NCI-H1417 treated with DMSO at 0.1 percent for 48 hours (cell line): ENCODE measurements at places on chromosomes 3 and 15.
A peak's percentile ranks its signal among the peaks of the same experiment; 100 is the strongest.

GRCh38 chr15:89378296-89379151 lies 43.9 kb upstream of the POLG start:
- DNase-seq: no peak

- DNase-seq: no peak
Measured at GRCh38 chr3:182469086-182469485, 324.2 kb upstream of the ATP11B start.

DNA sequence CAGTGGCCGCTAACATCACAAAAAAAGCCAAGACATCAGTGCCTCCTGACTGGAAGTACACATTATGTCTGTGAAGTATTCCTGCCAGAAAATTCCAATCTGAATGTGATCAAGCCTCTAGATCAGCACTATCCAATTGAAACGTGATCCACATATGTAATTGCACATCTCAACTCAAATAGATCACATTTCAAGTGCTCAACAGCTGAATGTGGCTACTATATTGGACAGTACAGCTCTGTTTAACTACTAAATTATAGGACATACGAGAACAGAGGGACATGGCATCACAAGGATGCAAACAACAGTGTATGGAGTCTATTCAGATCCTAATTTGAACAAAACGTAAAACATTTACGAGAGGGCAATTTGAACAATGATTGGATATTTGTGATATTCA lies 542 bp upstream of the UBAP1L start:
- peak; percentile 24 for DNase-seq

DNA sequence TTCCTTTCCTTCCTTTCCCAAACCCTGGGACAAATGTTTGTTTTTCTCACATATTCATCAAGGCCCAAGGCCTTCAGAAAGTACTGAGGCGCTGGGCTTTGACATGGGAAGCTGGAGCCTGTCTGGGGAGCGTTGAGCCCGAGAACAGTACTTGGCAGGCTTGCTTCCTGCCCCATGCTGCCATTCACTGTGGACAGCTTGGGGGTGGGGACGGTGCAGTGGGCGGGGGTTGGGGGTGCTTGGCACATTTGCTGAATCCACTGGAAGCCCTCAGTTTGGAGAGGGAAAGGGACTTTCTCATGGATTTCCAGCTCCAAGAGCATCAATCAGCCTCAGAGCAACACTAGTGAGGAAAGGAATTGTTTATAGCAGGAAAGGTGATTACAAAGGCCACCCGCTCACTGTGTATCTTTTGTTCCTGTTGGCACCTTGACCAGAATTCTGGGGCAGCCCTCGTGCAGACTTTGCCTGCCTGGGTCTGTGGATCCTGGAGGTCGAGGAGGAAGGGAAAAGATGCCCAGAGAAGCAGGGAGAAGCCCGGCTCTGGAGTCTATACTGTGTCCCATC lies 199.8 kb upstream of the RGMA start:
- no peak for DNase-seq

DNA sequence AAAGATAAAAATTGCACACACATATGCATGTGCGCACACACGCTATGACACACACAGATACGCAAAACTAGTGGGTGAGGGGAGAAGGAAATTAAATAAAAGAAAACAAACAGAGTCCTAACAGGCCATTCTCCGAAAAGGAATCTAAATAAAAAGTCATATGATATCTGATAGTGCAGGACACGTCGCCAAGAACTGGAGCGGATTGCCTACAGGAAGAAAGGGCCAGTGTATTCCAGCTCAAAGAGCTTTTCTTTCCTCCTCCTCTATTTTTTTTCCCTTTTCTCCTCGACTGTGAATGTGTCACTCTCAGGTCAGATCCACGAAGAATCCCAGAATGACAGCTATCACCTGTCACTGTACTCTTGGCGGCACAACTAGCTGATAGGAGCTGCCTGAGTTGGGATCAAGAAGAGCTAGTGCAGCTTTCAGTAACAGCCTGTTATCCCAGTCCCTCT lies 157.8 kb downstream of the TIGIT start:
- DNase-seq: no peak

GRCh38 chr3:177835008-177835407 lies 637.7 kb upstream of the TBL1XR1 start:
- DNase-seq: peak; percentile 45

DNA sequence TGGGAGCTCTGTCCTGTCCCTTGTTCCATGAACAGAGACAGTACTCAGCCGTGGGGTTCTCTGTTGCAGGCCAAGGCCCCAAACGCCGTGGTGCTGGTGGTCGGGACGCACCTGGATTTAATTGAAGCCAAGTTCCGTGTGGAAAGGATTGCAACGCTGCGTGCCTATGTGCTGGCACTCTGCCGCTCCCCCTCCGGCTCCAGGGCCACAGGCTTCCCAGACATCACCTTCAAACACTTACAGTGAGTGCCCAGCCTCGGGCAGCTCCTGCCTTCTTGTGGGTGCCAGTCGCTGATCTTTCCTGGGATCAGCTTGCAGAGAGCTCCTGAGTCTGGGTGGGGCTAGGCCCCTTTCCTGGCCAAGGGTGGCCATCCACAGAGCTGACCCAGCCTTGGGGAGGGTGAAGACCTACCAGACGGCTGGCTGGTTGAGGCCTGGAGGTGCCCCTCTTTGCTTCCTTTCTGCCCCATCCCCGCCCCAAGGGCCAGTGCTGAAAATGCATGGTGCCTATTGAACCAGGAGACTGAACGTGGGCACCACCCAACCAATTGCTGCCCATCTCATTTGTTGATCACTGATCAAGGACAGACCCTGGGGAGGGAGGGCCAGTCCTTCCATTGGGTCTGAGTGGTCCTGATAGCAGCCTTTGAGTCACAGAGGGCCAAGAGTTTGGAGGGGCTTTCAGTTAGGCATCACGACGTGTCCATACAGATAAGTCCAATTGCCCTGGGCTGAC lies 106.9 kb downstream of the LRRK1 start:
- DNase-seq: no peak

GRCh38 chr15:50108461-50108860 lies 10.6 kb downstream of the ATP8B4 start:
- DNase-seq: no peak

GRCh38 chr3:189833996-189834395 lies 202.8 kb downstream of the TP63 start:
- DNase-seq: no peak

DNA sequence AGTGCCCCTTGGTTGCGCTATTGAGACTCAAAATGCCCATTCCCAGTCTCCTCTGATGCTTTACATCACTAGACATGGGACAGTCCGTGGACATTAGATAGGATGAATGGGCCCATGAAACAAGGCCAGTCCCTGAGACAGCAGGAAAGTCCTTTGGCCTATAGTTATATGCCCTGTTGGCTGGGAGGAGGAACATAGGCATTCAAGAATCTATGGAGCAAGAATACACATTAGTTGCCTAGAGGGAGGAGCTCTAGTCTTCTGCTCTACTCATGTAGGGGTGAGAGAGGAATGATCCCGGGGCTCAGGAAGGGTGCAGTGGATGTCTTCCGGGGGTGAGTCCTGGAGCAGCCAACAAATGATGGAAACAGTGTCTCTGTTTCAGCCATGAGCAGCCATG lies 58.0 kb upstream of the LRTM1 start:
- no peak for DNase-seq

GRCh38 chr15:33971811-33972210 lies 3.5 kb downstream of the CHRM5 start:
- DNase-seq: no peak
